ENCODE measurements at places on chromosomes 13 and 19.

DNA sequence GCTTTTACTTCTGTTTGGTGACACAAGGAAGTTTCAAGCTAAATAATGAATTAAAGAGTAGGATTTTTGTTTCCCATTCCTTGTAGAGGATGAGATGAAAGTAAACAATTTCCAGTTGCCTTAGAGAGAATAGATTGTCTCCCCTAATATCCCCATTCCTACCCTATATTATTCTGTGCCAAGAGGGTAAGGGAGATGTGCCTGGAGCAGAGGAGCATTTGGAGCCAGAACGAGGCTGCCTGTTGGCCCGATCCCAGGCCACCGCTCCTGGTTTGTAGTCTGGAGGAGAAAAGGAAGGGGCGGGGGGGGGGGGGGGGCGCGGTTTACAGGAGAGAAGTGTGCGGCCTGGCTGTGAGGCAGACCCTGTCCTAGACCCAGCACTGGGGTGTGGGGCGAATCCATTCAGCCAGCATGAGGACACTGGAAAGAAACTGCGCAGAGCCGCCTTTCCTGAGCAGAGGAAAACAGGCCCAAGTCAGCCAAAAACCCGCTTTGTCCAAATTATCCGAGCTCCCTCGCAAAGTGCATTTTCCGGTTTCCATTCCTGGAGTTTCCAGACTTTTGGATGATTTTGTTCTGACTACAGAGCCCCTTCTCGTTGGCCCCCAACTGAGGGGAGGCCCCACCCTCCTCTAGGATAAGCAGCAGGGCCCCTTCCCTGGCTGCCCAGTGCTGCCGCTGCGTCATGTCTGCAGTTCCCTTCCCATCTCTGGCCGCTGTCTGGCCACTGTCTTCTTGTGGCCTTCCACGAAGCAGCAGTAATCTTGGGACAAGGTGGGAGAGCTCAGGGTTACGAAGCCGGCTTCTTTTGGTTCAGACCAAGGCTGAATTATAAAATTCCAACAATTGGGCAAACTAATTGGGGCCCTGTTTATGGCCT lies 23.0 kb downstream of the NFIX start:
- no peak for DNase-seq

DNA sequence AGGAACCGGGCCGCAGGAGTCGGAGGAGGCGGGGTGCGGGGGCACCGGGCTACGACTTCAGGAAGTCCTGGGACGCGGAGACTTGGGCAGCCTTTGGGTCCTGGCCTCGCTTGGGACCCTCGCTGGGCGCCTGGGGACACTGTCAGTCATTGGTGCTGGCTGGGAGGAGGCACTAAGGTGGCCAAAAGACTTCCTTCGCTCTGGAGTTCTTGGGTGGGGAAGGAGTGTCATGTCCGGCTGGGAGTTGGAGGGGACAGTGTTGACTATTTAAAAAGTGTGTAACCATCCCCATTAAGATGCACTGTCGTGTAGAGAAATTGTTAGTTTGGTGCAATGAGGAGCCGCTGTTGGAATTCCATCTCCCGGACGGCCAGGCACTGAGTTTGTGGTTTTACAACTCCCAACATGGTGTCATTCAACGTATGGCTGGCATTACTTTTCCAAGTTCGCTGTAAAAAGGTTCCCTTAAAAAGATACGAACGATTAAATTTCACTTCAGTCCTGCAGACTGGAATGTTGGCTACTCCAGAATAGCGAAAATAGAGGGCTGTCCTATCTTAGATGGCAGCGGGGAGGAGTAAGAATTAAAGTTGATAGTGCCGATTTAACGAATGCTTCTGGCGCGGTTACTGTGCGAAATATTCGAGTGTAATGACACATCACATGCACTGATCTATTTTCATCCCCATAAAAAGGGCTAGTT lies 776 bp downstream of the DNAJC3 start:
- DNase-seq: no peak

- DNase-seq: no peak
Observed at GRCh38 chr19:18168673-18169381, 4.8 kb upstream of the IFI30 start.

DNA sequence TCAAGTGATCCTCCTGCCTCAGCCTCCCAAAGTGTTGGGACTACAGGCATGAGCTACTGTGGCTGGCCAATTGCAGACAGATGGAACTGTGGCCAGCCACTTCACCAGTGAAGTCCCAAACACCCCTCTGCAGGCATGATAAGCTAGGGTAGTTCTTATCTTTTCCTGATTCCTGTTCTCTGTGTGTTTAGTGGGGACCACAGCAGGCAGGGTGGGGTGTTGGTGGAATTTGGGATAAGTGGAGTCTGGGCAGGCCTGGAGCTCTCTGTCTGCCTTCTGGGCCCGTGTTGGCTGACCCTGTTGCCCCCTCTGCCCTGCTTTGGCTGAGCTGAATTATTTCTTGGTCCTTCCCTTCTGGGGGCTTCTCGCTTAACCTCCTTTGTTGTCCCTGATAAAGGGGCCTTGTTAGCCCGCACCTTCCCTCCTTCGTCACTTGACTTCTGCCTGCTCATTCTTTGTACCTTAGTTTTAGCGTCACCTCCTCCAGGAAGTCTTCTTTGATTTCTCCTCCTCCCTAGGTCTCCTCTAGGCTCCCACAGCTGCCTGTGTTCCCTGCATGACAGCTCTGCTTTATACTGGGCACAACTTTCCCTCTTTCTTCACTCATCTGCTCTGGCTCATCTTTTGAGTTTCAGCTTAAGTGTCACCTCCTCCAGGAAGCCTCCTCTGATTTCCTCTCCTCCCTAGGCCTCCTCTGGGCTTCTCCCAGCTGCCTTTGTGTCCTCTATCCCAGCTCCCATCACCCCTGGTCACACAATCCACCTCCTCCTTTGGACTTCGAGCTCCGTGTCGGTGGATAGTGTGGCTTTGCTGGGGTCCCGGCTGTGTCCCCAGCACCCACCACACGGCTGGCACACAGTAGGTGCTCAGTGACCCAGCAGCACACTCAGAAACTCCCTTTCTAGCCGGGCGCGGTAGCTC lies 1.7 kb upstream of the NCLN start:
- DNase-seq: no peak

DNA sequence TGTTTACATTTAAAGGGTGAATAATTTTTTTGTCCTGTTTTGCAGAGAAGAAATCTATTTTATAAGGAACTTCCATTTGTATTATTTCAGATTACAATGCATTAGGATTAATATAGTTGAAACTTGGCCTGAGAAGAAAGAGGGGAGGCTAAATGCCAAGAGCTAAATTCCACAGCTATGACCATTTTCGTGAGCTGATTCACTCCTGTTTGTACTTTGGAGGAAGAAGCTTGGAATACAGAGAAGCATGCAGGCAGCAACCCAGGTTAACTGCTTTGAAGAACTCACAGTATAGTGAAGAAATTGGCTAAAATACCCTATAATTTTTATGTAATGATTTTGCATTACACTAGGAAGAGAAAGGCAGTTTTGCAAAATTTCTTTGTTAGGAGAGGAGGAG lies 309.4 kb upstream of the KLF12 start:
- no peak for DNase-seq

DNA sequence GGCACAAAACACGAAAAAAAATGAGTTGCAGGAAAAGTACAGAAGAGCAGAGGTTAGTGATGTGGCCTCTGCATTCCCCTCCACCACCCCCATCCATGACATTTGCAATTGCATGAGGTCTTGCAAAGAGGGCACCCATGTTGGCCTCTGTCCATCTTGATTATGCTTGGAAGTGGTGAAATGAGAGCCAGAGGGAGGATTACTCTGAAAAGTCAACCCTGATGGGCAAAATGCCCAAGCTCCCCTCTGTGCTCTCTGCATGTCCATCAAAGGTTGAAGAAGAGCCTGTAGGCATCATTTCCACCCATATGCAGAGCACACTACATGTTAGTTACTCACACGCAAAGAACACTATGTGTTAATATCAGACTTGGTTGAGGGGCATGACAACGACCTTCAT lies 71.4 kb downstream of the SLC15A1 start:
- no peak for DNase-seq

Data from NCI-H1417 treated with DMSO at 0.1 percent for 48 hours (cell line).